ENCODE measurements at places on chromosomes 6 and 20. TPM values are rescaled to one million over a fixed set of nuclear protein-coding genes. Genes with fewer than 3 reads are reported as not detected.

The KIF13A gene
- 0.35 TPM for total RNA-seq

The FRK gene
- total RNA-seq = 0.05 TPM

DNA sequence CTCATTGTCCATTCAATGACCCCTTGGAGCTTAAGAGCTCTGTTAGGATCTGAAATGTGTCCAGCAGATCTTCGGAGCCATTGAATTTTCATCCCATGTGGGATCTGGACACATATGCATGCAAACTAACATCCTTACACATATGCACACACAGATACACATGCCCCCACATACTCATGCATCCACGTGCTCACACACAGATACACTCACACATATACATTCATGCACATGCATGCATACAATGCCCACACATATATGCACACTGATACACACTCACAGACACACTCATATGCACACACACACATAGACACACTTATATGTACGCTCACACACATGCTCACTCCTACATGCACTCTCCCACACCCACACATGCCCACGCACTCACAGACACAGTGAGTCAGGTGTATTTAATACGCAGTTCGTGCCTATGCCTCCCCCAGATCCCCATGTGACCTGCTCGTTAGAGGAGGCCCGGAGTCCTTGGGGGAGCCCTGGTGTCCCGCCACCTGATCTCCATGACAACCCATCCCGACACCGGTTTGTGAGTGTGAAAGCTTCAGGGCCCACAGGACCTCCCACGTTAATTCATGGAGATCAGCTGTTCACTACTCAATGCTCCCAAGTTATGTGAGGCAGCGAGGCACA lies 121.9 kb upstream of the SULF2 start:
- no peak for DNase-seq

The FAM209B gene
- total RNA-seq = 2.3 TPM

DNA sequence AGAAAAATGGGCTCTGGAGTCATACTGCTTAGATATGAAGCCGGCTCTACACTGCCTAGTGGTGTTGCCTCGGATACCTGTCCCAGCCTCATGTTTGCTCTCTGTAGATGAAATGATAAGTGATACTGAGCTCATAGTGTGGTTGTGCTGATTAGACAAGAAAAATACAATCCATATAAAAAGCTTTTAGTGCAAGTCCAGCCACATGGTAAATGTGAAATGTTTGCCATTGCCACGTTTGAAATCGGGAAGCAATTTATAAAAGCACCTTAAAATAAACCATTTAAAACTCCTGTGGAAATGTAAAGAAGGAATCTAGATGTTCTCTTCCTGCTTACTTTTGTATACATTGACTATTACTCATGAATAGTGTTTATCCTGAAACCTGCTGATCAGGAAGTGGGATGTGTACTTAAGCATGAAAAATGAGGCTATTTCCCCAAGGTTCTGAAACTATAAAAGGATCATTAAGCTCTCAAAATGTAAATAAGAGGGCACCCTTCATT lies 13.1 kb upstream of the PBOV1 start:
- no peak for DNase-seq

- no peak for DNase-seq
These were observed at the start of gene UBD for GRCh38 chr6:29559524-29560287. Gene UBD, minus strand, starts transcription at chr6:29559732. Its CDS starts 31 bp downstream, at chr6:29559701.

DNA sequence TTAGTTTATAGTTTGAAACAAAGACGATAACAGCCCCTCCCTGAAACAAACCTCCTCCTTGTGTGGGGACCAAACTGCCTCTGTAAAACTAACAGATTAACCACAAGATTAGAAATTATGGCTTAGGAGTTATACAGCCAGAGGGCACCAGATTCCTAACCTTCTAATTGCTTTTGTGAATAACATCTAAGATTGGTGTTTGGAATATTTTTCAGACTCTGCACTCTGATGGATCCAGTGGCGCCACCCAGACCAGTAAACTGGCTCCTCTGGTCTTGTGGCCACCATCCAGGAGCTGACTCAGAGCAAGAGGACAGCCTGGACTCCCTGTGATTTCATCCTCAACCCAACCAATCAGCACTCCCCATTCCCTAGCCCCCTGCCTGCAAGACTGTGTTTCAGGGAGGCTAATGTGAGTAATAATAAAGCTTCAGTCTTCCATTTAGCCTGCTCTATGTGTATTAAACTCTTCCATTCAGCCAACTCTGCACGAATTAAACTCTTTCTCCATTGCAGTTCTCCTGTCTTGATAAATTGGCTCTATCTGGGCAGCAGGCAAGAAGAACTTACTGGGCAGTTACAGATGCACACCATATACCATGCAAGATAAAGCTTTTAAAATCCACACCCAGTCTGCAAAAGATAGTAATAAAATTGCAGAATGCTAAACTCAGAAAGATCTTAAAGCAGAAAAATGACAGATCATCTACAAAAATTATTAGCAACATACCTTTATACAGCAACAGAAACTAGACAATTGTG lies 58.5 kb upstream of the SLC22A16 start:
- no peak for DNase-seq

The DYNLT2 gene
- total RNA-seq = 4.1 TPM

- DNase-seq = no peak
These were observed 50.5 kb downstream of the HLA-A start for GRCh38 chr6:29992807-29993206.

GRCh38 chr6:44133003-44133931 lies 5.9 kb downstream of the TMEM63B start:
- no peak for DNase-seq

- DNase-seq = no peak
These were observed 54.9 kb downstream of the PXDC1 start for GRCh38 chr6:3696525-3697088.

DNA sequence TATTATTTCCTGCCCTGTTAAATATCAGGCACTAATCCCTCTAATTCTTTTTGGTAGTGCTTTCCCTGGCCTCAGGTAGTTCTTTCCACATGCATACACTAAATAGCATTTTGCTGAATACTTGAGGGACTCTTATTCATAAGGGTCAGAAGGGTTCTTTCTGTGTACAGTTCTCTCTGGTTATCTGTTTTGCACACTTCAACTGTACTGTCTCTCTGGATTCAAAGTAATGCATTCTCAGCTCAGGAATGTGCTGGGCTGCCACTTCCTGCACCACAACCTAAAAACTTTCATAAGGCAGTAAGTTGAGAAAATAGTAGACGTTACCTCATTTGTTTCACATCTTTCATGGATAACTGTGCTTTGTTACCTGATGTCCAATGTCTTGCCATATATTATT lies 32.1 kb downstream of the C6orf141 start:
- no peak for DNase-seq

- DNase-seq = no peak
These were observed 236.8 kb downstream of the LY86 start for GRCh38 chr6:6825193-6825784.

The HNF4A gene
- not detected for total RNA-seq

The EYA2 gene
- total RNA-seq = 0.16 TPM
